ENCODE measurements at places on chromosomes 4 and X.

- no peak for DNase-seq
Observed at GRCh38 chr4:49036528-49036927, 50.5 kb downstream of the CWH43 start.

- no peak for DNase-seq
Observed at GRCh38 chr4:80206521-80207171, 9.3 kb downstream of the PRDM8 start.

DNA sequence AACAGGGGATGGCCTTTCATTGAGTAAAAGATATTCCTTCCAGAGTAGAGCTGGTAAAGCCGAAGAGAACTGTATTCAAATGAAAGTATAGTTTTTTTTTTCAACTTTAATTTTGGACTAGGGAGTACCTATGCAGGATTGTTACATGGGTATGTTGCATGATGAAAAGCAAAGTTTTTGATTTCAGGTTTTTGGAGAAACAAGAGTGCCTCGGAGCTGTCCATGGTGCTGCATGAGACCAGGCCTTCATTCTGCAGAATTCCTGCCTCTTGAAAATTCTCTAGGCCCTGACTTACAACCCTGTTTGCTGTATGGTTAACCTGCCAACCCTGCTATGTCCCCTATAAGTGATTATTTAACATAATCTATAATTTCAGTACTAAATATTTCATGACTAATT is 1065.7 kb upstream of the FTHL17 start:
- DNase-seq: no peak

- no peak for DNase-seq
Observed at GRCh38 chr4:2138846-2139500, 79.8 kb downstream of the NAT8L start.

DNA sequence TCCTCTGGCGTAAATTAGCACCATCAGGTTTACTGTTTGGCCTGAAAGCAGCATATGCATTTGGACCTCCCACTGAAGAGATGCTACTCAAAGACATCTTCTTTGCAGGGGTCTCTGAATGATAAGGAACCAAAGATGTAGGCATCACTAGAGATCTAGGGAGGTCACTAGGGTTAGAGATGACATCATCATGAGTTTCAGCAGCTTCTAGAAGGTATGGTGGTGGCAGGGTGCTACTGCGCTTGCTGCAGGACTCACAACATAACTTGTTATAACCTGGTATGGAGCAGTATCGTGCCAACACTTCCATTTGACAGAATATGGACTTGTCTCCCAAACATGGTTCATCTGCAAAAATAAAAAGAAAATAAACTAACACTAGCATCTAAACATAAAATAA is 251.6 kb downstream of the NPFFR2 start:
- DNase-seq: no peak

GRCh38 chr4:154189346-154189745 is 302.3 kb downstream of the DCHS2 start:
- DNase-seq: no peak

DNA sequence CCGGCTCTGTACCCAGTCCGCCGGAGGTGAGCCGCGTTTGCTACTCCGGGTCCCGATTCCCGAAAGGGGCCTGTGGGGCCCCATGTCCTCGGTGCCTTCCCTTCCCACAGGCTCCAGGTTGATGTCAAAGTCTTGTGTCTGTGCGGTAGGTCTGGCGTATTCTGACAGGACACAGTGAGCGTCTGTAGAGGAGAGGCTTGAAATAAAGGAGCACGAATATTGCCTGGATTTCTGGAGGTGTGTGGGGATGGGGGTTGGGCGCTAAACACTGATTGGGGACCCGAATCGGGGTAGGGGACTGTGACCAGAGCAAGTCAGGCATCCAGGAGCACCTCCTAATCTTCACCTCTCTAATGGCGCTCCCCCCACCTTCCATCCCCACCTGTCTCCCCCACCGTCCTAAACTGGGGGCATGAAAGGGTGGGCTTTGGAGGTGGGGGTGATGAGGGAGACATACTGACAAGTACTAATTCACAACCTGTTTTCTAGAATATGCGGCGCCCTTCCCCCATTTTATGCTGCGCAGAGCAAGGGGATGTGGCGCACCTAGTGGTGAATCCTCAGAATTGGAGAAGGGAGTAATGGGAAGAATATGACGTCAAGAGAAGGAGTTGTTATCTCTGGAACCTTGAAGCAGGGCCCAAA is 855 bp downstream of the GPRASP2 start:
- DNase-seq: no peak

- DNase-seq: no peak
Observed at GRCh38 chr4:183830438-183830985, 74.6 kb upstream of the STOX2 start.

DNA sequence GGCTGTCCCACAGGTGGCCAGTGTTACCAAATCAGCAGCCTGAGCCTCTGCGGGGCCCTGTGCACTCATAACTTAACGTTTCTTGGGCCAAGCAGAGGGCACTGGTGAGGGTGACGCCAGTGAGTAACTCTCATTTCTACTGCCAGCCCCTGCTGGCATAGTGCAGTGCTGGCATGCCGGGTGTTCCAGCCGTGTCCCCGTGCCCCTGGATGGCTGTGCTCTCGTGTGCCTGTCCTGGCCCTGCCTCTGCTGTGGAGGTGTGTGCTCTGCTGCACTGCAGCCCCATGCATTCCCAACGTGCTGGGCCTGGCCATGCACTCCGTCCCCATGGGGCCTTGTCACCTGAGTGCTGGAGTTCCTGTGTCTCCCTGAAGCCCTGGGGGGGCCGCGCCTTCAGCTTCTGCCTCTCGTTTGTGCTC is 14.7 kb downstream of the TBC1D14 start:
- no peak for DNase-seq

DNA sequence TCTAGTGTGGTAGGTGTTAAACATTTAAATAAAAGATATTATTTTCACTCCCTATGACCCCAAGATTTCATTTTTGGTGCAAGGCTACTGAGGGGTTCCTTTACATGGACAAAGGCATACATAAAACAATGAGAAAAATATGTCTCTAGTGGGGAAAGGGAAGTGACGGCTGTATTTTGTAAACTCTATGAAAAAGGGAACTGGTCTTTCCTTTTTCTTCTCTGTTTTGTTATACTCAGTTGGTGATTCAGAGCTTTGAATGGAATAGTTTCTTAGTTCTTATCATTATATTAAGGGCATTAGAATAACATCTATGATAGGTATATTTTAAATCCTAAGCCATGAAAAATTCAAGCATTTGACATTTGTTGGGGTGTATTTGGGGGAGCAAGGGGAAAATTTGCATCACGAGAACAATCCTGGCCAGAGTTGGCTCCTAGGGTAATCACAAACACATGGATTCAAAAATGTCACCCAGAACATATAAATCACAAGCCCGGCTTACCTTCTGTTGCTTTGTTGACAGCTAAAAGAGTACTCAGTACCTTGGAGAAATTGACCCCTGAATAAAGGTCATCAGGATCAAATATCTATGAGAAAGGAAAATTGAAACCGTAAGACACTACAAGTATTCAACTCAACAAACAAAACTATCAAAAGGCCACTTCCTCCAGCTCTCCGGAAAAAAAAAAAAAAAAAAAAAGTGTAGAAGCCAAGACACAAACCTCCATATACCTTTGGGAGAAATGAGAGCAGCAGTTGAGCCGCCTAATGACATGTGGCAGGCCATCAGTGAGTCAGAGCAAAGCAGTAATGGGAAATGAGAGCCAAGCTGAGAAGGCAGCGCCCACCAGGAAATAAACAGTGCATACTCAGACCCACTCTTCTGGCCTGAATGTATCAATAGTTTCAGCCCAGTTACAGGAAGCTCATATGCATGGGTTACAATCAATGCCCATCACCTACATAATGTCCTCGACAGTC is 33.4 kb downstream of the ARHGEF6 start:
- no peak for DNase-seq

DNA sequence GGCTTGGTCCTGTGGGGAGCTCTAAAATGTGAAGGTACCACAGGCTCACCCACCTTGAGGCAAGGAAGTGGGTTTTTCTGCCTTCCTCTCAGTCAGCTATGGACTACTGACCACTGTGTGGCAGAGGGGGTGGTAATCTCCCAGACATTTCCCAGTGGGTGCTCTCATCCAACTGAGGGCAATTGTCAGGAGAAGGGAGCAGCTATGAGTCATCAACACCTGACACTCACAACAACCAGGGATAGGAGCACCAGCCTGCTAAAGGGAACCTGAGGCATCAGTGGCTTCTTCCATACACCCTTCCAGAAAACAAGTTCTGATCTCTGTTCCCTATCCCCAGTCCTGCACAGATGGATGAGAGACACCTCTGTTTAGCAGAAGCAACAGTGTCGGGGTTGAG is 468.8 kb downstream of the BCOR start:
- no peak for DNase-seq

- DNase-seq: no peak
Observed at GRCh38 chr4:99710681-99711345, 53.2 kb upstream of the C4orf54 start.

GRCh38 chr4:61919561-61919960 is 719.4 kb downstream of the ADGRL3 start:
- DNase-seq: no peak

GRCh38 chrX:7872042-7872441 is 29.1 kb downstream of the VCX start:
- DNase-seq: no peak
